Lung (tissue), 17 donors: ENCODE measurements at places on chromosomes 7 and 10.
A peak's percentile ranks its signal among the peaks of the same experiment; 100 is the strongest.

DNA sequence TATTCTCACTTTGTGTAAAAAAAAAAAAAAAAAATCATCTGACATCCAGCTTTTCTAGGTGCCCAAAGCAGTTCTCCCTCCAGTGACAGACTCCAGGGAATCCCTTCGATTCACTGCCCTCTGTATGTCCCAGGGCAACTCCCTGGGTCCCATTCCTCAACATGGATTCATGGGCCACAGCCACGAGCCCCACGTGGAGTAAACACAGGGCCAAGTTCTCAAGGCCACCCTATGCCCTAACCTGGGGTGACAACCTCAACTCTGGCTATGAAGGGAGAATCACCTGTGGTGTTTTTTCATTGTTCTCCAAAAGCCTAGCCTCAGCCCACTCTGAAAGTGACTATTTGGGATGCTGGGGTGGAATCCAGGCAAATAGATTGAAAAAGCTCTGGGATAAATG lies 3.4 kb downstream of the BNIP3 start:
- no peak for DNase-seq

- peak; percentile 97 for DNase-seq
Measured at GRCh38 chr7:114085592-114086501, 167.0 kb upstream of the PPP1R3A start.

- no peak for DNase-seq
Measured at GRCh38 chr10:55800602-55801352, 560.3 kb downstream of the ZWINT start.

DNA sequence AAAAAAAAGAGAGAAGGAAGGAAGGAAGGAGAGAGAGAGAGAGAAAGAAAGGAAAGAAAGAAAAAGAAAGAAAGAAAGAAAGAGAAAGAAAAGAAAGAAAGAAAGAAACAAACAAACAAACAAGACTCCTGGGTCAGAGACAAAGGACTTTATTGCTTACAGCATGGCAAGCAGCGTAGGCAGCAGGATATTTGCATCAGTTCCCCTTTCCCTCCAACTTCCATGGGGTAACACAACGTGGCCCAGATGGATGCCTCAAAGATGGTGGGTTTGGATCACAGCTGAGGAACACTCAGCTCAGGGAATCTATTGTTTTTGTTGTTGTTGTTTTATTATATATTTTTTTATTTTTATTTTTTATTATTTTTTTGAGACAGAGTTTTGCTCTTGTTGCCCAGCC lies 128.5 kb upstream of the VKORC1L1 start:
- no peak for DNase-seq

GRCh38 chr7:108322925-108323832 lies 133.1 kb downstream of the NRCAM start:
- no peak for DNase-seq

- no peak for DNase-seq
Measured at GRCh38 chr7:54409917-54410316, 132.3 kb upstream of the VSTM2A start.

DNA sequence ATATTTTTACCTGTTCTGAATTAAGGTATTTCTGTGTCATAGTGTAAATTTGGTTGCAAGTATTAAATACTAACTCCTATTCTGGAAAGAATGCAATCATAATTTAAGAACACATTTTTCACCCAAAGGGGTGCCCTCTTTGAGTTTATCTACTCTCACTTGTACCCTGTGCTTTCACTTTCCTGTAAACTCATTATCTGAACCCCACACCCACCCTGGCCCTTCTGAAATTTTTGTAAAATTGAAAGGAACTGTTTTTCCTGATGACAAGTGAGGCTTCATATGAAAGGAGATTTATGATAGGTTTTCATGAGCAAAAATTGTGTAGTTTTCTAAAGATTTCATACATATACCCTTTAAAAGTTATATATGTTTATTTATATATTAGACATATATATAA lies 134.5 kb downstream of the WNT2 start:
- DNase-seq: no peak

GRCh38 chr10:35211390-35211789 lies 84.7 kb downstream of the CREM start:
- peak; percentile 55 for DNase-seq

DNA sequence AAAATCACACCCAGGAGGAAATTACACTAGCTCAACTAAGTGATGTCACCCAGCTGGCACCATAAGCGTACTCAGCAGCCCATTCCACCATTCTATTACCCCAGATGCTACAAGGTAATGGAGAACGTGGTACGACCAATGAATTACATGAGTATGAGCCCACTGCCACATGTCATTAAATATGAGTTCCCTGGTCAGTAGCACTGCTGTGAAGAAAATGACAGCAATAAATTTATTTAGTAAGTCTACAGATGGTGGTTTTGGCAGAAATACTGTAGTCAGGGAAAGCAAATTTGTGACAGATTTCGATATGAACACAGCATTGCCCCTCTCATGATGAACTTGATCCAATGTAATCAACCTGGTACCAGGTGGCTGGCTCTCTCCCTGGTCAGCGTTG lies 154.2 kb downstream of the VWC2 start:
- DNase-seq: no peak
